ENCODE measurements at places on chromosomes 11 and 22.

- DNase-seq = no peak
Observed at GRCh38 chr11:68370211-68371111, 58.1 kb downstream of the LRP5 start.

- DNase-seq = no peak
Observed at GRCh38 chr11:128735935-128736605, 42.2 kb downstream of the FLI1 start.

GRCh38 chr11:33667819-33668467 is 32.7 kb downstream of the C11orf91 start:
- DNase-seq = no peak

DNA sequence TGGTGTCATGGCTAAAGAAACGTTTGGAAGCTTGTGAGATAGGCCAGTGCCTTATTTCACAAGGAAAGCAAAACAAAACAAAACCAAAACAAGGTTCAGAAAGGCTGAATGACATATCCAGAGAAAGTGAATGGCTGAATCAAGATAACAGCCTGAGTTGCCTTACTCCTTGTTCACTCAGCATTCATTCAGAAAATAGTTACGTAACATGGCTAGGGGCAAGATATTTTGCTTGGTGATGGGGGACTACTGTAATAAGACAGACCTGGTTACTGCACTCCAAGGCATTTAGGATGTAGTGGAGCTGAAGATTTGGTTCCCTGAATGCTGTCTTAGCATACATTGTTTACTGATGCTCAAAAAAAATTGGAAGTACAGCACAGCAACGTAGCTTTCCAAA is 47.7 kb downstream of the C11orf91 start:
- DNase-seq = no peak

GRCh38 chr11:17603056-17603825 is 56.2 kb downstream of the OTOG start:
- no peak for DNase-seq

DNA sequence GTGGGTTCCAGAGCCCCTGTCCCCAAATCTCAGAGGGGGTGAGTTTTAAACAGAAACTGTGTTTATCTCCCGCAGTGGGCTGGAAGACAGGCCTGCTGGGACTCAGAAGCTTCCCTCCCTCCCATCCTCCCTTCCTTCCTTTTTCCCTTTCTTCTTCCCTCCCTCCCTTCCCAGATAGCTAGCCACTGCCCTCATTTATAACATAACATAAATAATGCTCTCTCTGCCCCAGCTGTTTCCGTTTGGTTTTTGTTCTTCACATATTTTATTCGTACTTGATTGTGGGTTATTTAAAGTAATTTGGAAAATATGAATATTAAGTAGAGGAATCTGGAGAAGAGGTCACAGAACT is 140.9 kb downstream of the TEAD1 start:
- DNase-seq = no peak

Data from activated CD8-positive, alpha-beta memory T cell treated with anti-CD3 and anti-CD28 coated beads for 1 hour (primary cell).